Caudate nucleus (tissue), 63 donors: ENCODE measurements at places on chromosomes 6 and 20.

DNA sequence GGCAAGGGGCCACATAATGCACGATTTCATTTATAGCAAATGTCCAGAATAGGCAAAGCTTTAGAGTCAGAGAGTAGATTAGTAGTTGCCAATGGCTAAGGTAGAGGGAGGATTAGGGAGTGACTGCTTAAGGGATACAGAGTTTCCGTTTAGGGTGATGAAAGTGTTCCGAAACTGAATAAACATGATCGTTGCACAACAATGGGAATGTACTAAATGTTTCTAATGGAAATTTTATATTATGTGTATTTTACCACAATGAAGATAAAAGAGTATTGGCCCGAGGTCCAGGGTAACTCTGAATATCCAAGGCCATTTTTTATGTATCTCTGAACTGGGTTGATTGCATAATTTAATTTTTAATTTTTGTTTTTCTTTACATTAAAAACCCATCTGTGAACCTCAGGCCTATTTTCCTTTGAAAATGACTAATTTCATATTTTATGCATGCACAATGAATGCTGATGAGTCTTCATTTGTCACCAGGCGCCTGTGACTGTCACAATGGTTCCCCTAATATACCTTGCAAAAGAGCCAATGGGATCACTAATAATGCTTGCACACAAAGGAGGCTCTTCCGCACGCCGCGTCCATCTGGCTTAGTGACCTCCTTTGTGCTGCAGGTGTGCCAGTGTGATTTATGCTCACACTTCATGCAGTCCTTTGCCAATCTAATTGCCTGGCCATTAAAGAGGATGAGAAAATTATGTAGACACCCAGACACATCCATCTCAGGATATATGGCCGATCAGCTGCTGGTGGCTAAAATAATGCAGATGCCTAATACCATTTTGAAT is 612.5 kb downstream of the CDH26 start:
- no peak for DNase-seq

- no peak for DNase-seq
Observed at GRCh38 chr20:44465001-44465560, 10.6 kb upstream of the TTPAL start.

GRCh38 chr6:56040889-56041301 is 165.5 kb upstream of the BMP5 start:
- no peak for DNase-seq

DNA sequence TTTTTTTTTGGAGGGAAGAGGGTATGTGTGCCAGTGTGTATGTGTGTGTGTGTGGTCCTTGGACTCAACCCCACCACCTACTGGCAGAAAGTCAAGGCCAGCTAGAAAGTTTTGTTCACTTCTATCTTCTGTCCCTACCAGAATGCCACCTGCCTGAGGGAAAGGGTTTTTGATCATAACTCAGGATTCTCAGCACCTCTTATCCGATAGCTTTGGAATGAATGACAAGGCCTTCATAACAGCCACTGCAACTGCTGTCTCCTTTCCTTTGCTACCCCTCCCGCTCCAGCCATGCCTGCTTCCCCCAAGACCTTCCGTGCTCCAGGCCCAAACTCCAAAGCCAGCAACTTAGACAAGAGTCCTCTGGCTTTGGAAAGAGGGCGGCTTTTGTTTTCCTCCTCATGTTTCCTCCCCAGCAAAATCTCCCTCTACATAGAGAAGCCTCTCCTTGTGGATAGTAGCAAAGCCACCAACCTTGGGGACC is 18.7 kb downstream of the BTN3A1 start:
- no peak for DNase-seq
